ENCODE measurements at places on chromosomes 12 and 14.

DNA sequence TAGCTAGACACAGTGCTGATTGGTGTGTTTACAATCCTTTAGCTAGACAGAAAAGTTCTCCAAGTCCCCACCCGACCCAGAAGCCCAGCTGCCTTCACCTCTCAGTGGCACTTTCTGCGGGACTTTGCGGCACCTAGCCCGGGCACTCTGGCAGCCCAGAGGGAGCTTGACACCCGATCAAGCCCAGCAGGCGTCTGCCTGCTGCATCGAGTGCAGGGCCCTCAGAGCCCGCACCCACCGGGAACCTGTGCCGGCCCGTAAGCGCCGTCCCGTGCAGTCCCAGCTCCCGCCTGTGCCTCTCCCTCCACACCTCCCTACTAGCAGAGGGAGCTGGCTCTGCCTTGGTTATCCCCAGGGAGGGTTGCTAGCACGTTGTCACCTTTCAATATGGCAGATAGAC is 631.0 kb upstream of the STXBP6 start:
- DNase-seq = no peak

DNA sequence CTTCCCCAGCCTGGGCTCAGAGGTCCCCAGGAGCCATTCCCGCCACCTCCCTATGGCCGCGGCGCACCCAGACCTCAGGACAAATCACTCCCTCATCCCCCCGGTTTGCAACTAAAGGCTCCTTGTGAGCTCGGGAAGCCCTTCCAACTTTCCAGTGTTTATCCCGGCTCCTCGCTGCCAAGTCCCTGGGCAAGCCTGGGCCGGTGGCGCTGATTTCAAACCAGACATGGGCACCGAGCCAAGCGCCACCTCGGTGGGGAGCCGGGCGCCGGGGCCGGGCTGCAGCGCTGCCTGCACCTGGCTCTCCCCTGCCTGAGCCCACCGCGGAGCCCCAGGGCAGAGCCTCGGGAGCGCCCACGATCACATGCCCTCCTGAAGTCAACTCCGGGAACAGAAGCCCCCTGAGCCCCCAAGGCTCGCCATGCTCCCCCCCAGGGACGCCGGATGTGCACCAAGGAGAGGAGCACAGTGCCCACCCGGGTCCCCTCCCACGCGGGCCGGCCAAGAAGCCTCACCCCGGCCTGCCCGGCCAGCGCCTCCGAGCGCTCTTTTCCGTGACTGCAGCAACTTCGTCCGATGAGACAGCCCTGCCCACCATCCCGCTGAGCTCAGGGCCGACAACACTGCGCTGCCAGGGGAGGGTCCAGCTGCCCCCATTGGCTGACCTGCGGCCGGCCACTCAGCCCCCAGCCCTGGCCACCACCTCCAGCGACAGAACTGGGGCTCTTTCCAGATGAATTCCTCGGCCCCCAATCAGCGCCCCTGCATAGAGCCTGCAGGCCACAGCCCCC is 50.0 kb downstream of the NCOR2 start:
- peak; percentile 60 for DNase-seq

- no peak for DNase-seq
Observed at GRCh38 chr12:43835264-43835655, 621 bp upstream of the TMEM117 start.

GRCh38 chr14:106209755-106210154 is 683.4 kb downstream of the TMEM121 start:
- DNase-seq = no peak

GRCh38 chr14:93032421-93032936 is 83.2 kb downstream of the ITPK1 start:
- peak; percentile 56 for DNase-seq

DNA sequence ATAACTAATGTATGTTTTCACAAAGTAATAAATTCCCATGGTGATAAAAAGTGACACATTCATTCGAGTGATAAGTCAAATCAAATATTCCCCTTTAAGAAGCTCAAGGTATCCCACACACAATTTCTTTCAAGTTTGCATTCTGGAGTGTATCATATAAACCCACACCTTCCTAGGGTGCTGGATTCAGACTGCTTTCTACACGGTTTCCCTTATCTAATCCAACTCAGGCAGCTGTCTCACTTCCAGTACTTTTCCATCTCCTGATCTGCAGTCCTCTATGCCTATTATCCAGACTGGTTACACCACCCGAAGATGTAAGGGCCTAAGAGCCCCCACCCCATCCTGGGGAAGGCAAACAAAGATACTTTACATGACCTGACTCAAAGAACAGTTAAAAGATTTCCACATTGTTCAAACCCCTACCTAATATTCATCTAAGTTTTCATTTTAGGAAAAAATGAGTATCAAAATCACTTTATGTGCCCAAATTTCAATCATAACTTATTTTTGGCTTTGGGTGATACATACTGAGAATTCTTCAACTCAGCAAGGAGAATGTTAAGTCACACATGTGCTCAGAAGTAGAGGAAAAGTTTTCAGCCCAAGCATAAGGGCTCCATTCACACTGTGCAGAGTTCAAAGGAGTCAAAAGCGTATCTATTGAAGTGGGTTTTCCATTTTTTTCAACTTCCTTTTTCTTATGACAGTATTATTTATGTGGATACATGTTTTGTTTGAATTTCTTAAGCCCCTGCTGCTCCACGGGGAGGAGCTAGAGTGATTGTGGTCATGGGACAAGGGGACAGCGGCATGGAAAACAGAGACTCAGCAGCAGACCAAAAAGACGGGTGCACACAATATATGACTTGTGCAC is 41.8 kb downstream of the CORO1C start:
- peak; percentile 52 for DNase-seq

DNA sequence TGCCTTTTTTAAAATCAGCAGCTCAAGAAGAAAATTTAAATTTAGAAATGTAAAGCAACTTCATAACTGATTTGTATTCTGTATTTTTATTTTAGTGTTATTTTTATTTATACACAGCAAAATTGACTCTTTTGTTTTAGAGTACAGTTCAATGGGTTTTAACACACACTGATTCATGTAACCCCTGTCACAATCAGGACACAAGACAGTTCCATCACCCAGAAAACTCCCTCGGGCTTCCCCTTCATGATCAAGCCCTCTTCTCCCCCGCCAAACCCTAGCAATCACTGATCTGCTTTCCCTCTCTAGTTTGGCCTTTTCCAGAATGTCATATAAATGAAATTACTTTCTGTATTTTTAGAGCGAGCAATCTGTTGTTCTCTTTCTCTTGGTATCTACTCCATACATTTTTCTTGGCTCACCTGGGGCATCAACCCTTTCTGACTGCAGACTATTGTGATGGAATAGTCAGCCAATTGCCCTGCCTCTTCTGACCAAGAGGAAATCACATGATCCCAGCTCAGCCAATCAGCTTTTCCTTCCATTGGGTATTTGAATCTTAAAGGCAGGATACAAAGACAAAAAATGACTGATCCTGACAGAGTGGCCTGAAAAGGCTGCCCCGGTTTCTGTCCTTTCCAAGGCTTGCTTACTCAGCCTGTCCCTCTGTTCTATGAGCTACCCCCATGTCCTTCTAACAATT is 5.3 kb downstream of the SLC5A8 start:
- no peak for DNase-seq

- DNase-seq = no peak
Observed at GRCh38 chr12:97292588-97292987, 170.0 kb upstream of the RMST start.

GRCh38 chr14:41718477-41719166 is 111.9 kb downstream of the LRFN5 start:
- no peak for DNase-seq

- peak; percentile 39 for DNase-seq
Observed at GRCh38 chr14:86038387-86039042, 508.6 kb downstream of the FLRT2 start.

DNA sequence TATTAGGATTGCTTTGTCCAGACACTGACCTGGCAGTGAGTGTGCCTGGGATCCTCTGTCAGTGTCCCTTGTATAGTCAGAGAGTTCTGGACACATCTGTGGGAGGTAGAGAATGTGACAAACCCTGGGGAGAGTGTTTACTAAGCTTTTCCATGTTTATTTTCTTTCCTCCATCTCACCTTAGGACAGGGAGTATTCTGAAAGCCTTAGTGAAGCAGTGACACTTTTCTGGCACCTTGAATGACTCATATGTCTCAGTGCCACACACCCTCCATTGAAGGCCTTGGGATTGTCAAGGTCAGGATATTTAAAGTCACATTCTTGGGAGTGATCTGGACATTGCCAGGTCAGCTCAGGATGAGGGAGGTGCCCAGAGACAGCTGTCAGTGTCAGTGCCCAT is 34.9 kb upstream of the CTDSP2 start:
- DNase-seq = no peak

- peak; percentile 53 for DNase-seq
Observed at GRCh38 chr12:31506515-31507306, 84.2 kb downstream of the DENND5B start.

- DNase-seq = no peak
Observed at GRCh38 chr14:22315336-22315735, 273.7 kb downstream of the DAD1 start.

DNA sequence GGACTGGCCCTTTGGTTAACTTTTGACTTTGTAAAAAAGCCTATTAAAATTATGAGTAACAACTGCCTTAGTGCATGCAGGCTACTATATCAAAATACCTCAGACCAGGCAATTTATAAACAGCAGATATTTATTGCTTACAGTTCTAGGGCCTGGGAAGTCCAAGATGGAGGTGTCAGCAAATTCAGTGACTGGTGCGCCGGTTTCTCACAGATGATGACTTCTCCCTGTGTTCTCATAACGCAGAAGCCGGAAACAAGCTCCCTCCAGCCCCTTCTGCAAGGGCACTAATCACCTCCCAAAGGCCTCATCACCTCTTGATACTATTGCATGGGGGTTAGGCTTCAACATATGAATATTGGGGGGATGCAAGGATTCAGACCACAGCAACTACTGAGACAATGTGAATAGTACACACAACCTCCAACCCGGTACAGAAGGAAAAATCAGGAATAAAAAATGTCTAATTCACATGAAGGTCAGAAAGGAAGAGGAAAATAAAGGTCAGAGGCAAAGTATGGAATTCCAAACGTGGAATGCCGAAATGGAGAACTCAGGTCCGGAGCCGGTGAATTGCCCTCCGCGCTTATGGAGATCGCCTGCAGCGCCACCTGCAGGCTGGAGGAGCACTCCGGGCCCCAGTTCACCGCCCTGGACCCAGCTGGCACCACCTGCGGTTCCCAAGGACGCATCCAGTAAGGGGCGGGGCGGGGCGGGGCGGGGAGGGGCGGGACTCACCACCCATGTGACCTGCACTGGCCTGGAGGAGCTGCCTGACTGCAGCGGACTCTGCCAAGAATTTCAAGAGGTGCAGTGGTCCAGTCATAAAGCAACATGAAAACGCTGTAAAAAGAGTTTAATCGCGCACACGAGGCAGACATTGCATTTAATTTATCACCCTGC is 203.4 kb downstream of the KIF26A start:
- DNase-seq = peak; percentile 11

GRCh38 chr12:58452546-58452945 is 467.8 kb downstream of the LRIG3 start:
- DNase-seq = peak; percentile 76

- DNase-seq = no peak
Observed at GRCh38 chr12:74043343-74043742, 494.3 kb upstream of the ATXN7L3B start.

GRCh38 chr12:95212586-95212985 is 4.7 kb downstream of the FGD6 start:
- DNase-seq = no peak

DNA sequence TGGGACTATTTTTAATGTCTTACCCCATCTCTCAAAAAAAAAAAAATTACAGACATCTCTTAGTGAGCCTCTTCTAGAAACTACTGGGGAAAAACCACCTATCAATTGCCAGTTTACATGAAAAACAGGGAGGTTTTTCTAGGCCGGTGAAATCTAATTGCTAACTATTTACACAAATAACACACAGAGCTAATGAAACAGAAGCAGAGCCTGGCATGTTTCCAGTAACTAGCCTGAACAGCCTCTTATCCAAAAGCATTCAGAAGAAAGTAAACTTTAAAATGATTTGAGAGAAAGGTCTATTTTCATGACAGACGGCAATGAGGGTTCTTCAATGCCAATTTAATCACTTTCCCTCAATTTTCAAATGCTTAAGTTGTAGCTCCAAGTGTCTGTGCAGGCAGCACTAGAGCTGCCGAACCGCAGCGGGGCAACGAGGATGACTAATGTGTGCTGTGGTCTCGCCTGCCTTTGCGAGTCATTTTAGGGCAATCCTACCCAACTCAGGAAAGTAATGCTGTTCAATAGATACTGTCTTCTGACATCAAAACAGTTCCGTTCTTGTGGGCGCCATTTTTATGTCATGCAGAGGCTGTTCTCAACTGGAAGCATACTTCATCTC is 84.6 kb downstream of the SETD3 start:
- DNase-seq = peak; percentile 33

GRCh38 chr12:93059288-93059687 is 130.2 kb upstream of the EEA1 start:
- DNase-seq = no peak

GRCh38 chr14:70190156-70190555 is 1.4 kb upstream of the SLC8A3 start:
- DNase-seq = no peak
